Left ventricle myocardium inferior (tissue), 1 donor: ENCODE measurements at places on chromosomes 5 and 9. TPM values are rescaled to one million over a fixed set of nuclear protein-coding genes. Genes with fewer than 3 reads are reported as not detected.

ADCY2 gene
- 0.30 TPM for total RNA-seq

ECPAS gene
- total RNA-seq: 115 TPM

GDNF gene
- total RNA-seq: 0.27 TPM

IL3 gene
- total RNA-seq: not detected

DMRT3 gene
- total RNA-seq: not detected

PCDHB5 gene
- 2.3 TPM for total RNA-seq

OR1J2 gene
- not detected for total RNA-seq

FAM163B gene
- not detected for total RNA-seq

CTSV gene
- total RNA-seq: 0.14 TPM

HTR4 gene
- 0.99 TPM for total RNA-seq

TNFSF8 gene
- total RNA-seq: 0.63 TPM

PARP8 gene
- total RNA-seq: 6.6 TPM

MYMK gene
- not detected for total RNA-seq

IL9 gene
- total RNA-seq: not detected

HARS2 gene
- 27.8 TPM for total RNA-seq

MYORG gene
- 6.3 TPM for total RNA-seq

ANKRA2 gene
- total RNA-seq: 12.8 TPM

LCN9 gene
- not detected for total RNA-seq

CNTFR gene
- 4.6 TPM for total RNA-seq

KIAA0825 gene
- 2.2 TPM for total RNA-seq

CDH9 gene
- total RNA-seq: not detected

TPPP gene
- 21.6 TPM for total RNA-seq

FAM221B gene
- total RNA-seq: not detected

SOHLH1 gene
- total RNA-seq: not detected

GADD45G gene
- 44.5 TPM for total RNA-seq

MARCOL gene
- not detected for total RNA-seq

EPB41L4B gene
- total RNA-seq: 13.9 TPM

HAVCR2 gene
- total RNA-seq: 3.1 TPM

SPATA31E1 gene
- total RNA-seq: not detected

PGM5 gene
- total RNA-seq: 190 TPM

CCIN gene
- total RNA-seq: not detected

ASS1 gene
- total RNA-seq: 71.3 TPM

OTP gene
- not detected for total RNA-seq

ADRA1B gene
- total RNA-seq: 2.5 TPM

RFK gene
- total RNA-seq: 24.0 TPM

FCN2 gene
- not detected for total RNA-seq

PLPP7 gene
- 120 TPM for total RNA-seq

CAVIN4 gene
- 50.9 TPM for total RNA-seq

PTPDC1 gene
- total RNA-seq: 7.9 TPM
